B cell (primary cell): ENCODE measurements at places on chromosomes 4 and X. TPM values are rescaled to one million over a fixed set of nuclear protein-coding genes. Genes with fewer than 3 reads are reported as not detected.

GRCh38 chr4:189143263-189143952 is 797.3 kb upstream of the FRG1 start:
- no peak overlapping the region for H3K4me3 ChIP-seq
- no peak overlapping the region for H3K27ac ChIP-seq
- no peak for DNase-seq
- H3K27me3 ChIP-seq, result no peaks in the 10 kb centered on the region
- no peaks in the 10 kb centered on the region for H3K36me3 ChIP-seq

GRCh38 chr4:102180046-102180445 is 165.2 kb downstream of the SLC39A8 start:
- H3K27me3 ChIP-seq, result no peaks in the 10 kb centered on the region
- no peaks in the 10 kb centered on the region for H3K36me3 ChIP-seq
- DNase-seq, result no peak
- no peaks in the 10 kb centered on the region for H3K4me1 ChIP-seq

DNA sequence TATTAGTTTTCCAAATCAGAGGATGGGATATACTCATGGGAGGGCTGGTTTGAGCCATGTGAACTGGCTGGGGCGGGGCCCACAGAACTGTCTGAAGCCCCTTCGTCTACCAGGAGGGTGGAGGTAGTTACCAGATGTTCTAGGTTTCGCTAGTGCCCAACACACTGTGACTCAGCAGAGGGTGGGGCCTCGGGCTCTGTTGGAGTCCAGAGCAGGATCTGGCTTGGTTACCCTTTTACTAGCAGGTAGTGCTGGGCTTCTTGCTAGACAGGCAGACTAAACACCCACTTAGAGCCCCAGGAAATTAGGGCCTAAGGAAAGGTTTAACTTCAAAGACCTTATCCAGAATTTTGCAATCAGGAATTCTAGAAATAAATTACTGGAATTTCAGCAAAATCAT is 56.2 kb upstream of the CHRDL1 start:
- H3K4me1 ChIP-seq, result no peaks in the 10 kb centered on the region
- no peaks in the 10 kb centered on the region for H3K27me3 ChIP-seq
- DNase-seq, result no peak
- H3K4me3 ChIP-seq, result no peak overlapping the region
- H3K36me3 ChIP-seq, result no peaks in the 10 kb centered on the region

DNA sequence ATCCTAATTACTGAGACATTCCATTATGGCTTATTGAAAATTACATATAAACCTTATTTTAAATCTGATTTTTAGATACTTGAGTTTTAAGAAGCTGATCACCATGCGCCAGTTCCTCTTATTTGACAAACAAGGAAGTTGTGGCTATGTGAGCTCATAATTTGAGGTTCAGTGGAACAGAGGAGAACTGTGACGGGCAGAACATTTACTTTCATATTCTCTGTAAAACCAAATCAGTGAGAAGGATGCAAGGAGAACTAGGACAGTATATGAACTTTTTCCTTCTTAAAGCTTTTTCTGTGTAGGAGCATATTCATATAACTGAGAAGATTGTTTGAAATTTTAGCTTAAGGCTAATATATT is 25.3 kb downstream of the STIM2 start:
- peak overlapping the region; percentile 98 for H3K27ac ChIP-seq
- H3K4me3 ChIP-seq, result peak overlapping the region; percentile 55
- H3K4me1 ChIP-seq, result peaks cover 71% of the 10 kb centered on the region
- DNase-seq, result peak; percentile 87
- peaks cover 3% of the 10 kb centered on the region for H3K36me3 ChIP-seq

GRCh38 chr4:95388911-95389310 is 159.9 kb downstream of the UNC5C start:
- no peaks in the 10 kb centered on the region for H3K4me1 ChIP-seq
- no peak overlapping the region for H3K27ac ChIP-seq
- H3K36me3 ChIP-seq, result no peaks in the 10 kb centered on the region
- no peaks in the 10 kb centered on the region for H3K27me3 ChIP-seq

DNA sequence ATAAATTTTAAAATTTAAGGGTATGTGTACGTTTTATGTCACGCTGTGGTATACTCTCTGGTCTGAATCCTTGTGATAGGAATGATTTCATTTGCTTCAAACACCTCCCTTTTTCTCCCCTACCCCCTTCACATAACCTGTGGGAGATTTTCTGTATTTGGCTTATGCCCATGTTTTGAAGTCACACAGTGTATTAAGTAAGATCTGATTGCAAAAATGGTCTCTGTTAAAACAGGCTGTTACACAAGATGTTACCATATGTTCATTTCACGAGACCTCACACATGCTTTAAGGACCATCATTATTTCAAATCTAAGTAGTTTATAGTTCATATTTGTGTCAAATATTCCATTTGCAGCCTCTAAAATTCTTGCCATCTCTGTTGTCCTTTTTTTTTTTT is 63.5 kb downstream of the TMEM131L start:
- peaks cover 3% of the 10 kb centered on the region for H3K36me3 ChIP-seq
- H3K4me1 ChIP-seq, result peaks cover 83% of the 10 kb centered on the region
- H3K4me3 ChIP-seq, result no peak overlapping the region
- no peak for DNase-seq
- peak overlapping the region; percentile 40 for H3K27ac ChIP-seq

- H3K4me1 ChIP-seq, result no peaks in the 10 kb centered on the region
- DNase-seq, result no peak
- no peak overlapping the region for H3K4me3 ChIP-seq
Measured at GRCh38 chrX:135632353-135632752, 81.1 kb upstream of the CT45A1 start.

The RBPJ gene
- 50.1 and 58.1 TPM in 2 replicates for total RNA-seq

The SLC2A9 gene
- total RNA-seq, result 0.63 and 2.1 TPM in 2 replicates

- no peak overlapping the region for H3K27ac ChIP-seq
- peak; percentile 7 for DNase-seq
- H3K4me1 ChIP-seq, result peaks cover 15% of the 10 kb centered on the region
Measured at GRCh38 chrX:40300286-40300890, 202.6 kb upstream of the BCOR start.

DNA sequence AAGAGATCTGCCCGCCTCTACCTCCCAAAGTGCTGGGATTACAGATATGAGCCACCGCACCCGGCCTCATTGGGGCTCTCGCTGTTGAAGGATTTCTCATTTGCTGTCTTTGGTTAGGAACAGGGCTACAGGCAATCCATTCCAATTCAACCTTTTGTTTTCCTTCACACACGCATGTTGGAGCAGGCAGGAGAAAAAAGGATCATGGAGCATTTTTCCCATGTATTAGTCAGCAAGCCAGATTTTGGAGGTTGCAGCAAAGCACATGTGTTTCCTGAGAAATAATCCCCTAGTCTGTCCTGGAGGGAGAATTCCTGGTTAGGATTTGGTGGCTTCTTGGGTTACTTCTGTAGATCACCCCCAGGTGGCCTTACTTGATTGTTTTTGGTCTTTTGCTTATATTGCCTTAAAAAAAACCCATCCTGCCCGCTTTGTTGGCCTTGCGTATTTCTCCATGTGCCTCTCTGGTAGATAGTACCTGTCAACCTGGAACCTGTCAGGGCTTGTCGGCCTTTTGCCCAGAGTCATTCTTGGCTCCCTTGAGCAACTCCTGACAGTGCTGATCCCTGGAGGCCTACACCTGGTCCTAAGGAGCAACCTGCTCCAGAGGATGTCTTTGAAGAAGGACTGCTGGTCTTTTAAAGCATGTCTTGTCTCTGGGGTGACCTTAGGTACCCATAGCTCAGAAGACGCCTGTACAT is 82.4 kb upstream of the CLCN4 start:
- no peak overlapping the region for H3K4me3 ChIP-seq
- H3K27me3 ChIP-seq, result no peaks in the 10 kb centered on the region
- no peak overlapping the region for H3K27ac ChIP-seq
- H3K4me1 ChIP-seq, result no peaks in the 10 kb centered on the region
- DNase-seq, result no peak

The SLC7A11 gene
- total RNA-seq, result 0.22 and 0.24 TPM in 2 replicates

The SUPT20HL1 gene
- not detected in 2 replicates for total RNA-seq

The P2RY4 gene
- 0.76 and 0.80 TPM in 2 replicates for total RNA-seq

GRCh38 chr4:25081866-25082471 is 51.2 kb upstream of the LGI2 start:
- H3K4me3 ChIP-seq, result no peak overlapping the region
- no peaks in the 10 kb centered on the region for H3K36me3 ChIP-seq
- no peaks in the 10 kb centered on the region for H3K4me1 ChIP-seq
- no peak for DNase-seq

The SORBS2 gene
- 0.25 and 0.46 TPM in 2 replicates for total RNA-seq

DNA sequence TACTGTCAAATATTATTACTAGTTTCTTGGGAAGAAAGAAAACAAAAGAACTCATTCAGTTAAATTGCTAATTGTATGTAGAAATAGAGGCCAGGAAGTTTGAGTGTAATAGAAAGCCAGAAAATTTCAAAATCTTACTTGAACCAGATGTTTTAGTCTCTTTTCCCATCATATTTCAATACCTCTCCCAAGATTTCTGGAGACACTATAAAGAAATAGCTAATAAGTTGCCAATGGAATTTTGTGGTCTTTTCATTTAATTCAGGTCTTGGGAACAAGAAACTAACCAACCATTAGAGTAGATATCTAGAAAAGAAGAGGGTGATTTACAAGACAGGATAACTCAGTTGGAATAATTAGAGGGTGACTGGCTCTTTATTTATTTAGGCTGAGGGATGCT is 112.2 kb downstream of the AGTR2 start:
- H3K4me3 ChIP-seq, result no peak overlapping the region
- H3K27ac ChIP-seq, result no peak overlapping the region
- H3K36me3 ChIP-seq, result no peaks in the 10 kb centered on the region
- no peak for DNase-seq
- no peaks in the 10 kb centered on the region for H3K4me1 ChIP-seq

GRCh38 chrX:148878371-148878770 is 378.0 kb downstream of the AFF2 start:
- no peak overlapping the region for H3K27ac ChIP-seq
- no peaks in the 10 kb centered on the region for H3K27me3 ChIP-seq
- DNase-seq, result no peak
- no peaks in the 10 kb centered on the region for H3K36me3 ChIP-seq
- H3K4me1 ChIP-seq, result no peaks in the 10 kb centered on the region

GRCh38 chr4:109128589-109128988 is 173.9 kb downstream of the COL25A1 start:
- H3K27me3 ChIP-seq, result no peaks in the 10 kb centered on the region
- DNase-seq, result no peak
- no peak overlapping the region for H3K4me3 ChIP-seq
- H3K4me1 ChIP-seq, result no peaks in the 10 kb centered on the region

GRCh38 chr4:30721185-30722091 is 1.3 kb downstream of the PCDH7 start:
- H3K27ac ChIP-seq, result no peak overlapping the region
- H3K36me3 ChIP-seq, result no peaks in the 10 kb centered on the region
- H3K27me3 ChIP-seq, result peaks cover under 1% of the 10 kb centered on the region

The F8A2 gene
- total RNA-seq, result not detected in 2 replicates

GRCh38 chr4:144480068-144480467 is 165.9 kb upstream of the HHIP start:
- H3K27me3 ChIP-seq, result no peaks in the 10 kb centered on the region
- no peaks in the 10 kb centered on the region for H3K36me3 ChIP-seq
- no peaks in the 10 kb centered on the region for H3K4me1 ChIP-seq

DNA sequence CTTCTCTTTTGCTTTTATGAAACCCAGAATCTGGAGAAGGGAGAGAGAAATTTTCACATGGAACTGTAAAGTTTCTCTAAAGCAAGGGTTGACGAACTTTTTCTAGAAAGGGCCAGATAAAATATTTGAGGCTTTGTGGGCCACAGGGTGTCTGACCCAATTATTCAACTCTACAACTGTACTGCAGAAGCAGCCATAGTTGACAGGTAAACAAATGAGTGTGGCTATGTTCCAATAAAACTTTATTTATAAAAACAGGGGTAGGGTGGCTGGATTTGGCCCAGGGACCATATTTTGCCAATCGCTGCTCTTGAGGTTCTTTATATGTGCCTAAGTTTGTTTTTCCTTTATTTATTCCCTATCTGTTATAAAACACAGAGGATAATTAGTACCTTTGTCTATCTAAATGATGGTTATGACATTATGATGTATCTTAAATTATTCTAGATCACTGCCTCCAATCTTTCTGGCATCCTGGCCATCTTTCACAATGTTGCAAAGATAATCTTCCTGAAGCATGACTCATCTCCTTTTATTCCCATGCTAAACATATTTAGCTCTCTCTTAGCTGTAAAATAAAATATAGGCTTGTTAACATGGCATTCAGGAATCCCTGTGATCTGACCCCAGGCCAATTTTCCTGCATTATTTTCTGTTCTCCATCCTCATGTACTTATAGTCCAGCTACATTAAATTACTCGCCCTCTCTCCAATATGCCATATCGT is 106.8 kb upstream of the CBLL2 start:
- no peaks in the 10 kb centered on the region for H3K36me3 ChIP-seq
- no peaks in the 10 kb centered on the region for H3K27me3 ChIP-seq
- H3K4me3 ChIP-seq, result no peak overlapping the region
- DNase-seq, result no peak

DNA sequence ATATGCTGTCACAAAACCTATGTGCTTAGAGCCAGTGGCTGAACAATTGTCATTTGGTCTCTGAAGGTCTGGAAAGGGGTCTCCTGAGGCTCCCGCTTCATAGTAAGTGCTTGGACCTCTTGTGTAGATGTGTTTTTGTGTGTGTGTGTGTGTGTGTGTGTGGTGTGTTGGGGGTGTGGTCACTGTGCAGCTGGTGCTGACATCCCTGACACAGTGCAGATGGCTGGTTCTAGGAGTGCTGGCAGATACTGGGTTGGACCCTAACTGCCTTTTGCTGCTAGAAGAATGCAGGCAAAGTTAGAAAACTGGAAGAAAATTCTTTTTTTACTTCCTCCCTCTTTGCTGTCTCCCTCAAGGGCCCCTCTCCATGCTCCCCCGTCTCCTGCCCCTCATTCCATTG is 1872.6 kb downstream of the ARAP2 start:
- no peak overlapping the region for H3K4me3 ChIP-seq
- H3K36me3 ChIP-seq, result no peaks in the 10 kb centered on the region
- no peaks in the 10 kb centered on the region for H3K27me3 ChIP-seq
- no peak overlapping the region for H3K27ac ChIP-seq
- no peak for DNase-seq

- H3K4me1 ChIP-seq, result no peaks in the 10 kb centered on the region
- no peaks in the 10 kb centered on the region for H3K36me3 ChIP-seq
- no peak overlapping the region for H3K4me3 ChIP-seq
- DNase-seq, result no peak
- no peak overlapping the region for H3K27ac ChIP-seq
- no peaks in the 10 kb centered on the region for H3K27me3 ChIP-seq
Measured at GRCh38 chr4:24745172-24745895, 50.0 kb upstream of the SOD3 start.

GRCh38 chr4:101835121-101835904 is 44.8 kb downstream of the BANK1 start:
- no peak for DNase-seq
- H3K27me3 ChIP-seq, result no peaks in the 10 kb centered on the region

The MAP7D3 gene
- 11.5 and 13.0 TPM in 2 replicates for total RNA-seq

- H3K27ac ChIP-seq, result no peak overlapping the region
- H3K36me3 ChIP-seq, result no peaks in the 10 kb centered on the region
- no peaks in the 10 kb centered on the region for H3K27me3 ChIP-seq
- H3K4me1 ChIP-seq, result peaks cover 5% of the 10 kb centered on the region
- DNase-seq, result no peak
Measured at GRCh38 chr4:51855751-51856150, 12.8 kb downstream of the DCUN1D4 start.

The PI4K2B gene
- 13.7 and 16.3 TPM in 2 replicates for total RNA-seq

The TENM3 gene
- total RNA-seq, result not detected in 2 replicates

- no peaks in the 10 kb centered on the region for H3K27me3 ChIP-seq
- no peak overlapping the region for H3K27ac ChIP-seq
- peak overlapping the region; percentile 15 for H3K4me3 ChIP-seq
- H3K36me3 ChIP-seq, result no peaks in the 10 kb centered on the region
Measured at GRCh38 chrX:104270916-104271512, 16.3 kb upstream of the ESX1 start.

The QRFPR gene
- total RNA-seq, result not detected in 2 replicates

GRCh38 chrX:82676386-82676785 is 831.7 kb upstream of the POU3F4 start:
- H3K4me1 ChIP-seq, result no peaks in the 10 kb centered on the region
- H3K4me3 ChIP-seq, result no peak overlapping the region
- H3K27ac ChIP-seq, result no peak overlapping the region
- H3K36me3 ChIP-seq, result no peaks in the 10 kb centered on the region
